ENCODE measurements at places on chromosomes 5 and 9.

- no peak overlapping the region for H3K27ac ChIP-seq
- H3K4me3 ChIP-seq: no peak overlapping the region
- no peaks in the 10 kb centered on the region for H3K36me3 ChIP-seq
- no peak for DNase-seq
- H3K4me1 ChIP-seq: no peaks in the 10 kb centered on the region
These were observed 83.7 kb downstream of the HRH2 start for GRCh38 chr5:175741556-175741955.

- H3K36me3 ChIP-seq: peaks cover 2% of the 10 kb centered on the region
- H3K4me1 ChIP-seq: no peaks in the 10 kb centered on the region
- peak; percentile 59 for DNase-seq
- H3K27ac ChIP-seq: no peak overlapping the region
- H3K27me3 ChIP-seq: no peaks in the 10 kb centered on the region
These were observed 7.0 kb downstream of the CDC42SE2 start for GRCh38 chr5:131270809-131271208.

- H3K4me1 ChIP-seq: peaks cover 40% of the 10 kb centered on the region
- H3K4me3 ChIP-seq: no peak overlapping the region
- no peak for DNase-seq
- H3K27me3 ChIP-seq: no peaks in the 10 kb centered on the region
- H3K36me3 ChIP-seq: no peaks in the 10 kb centered on the region
- H3K27ac ChIP-seq: peak overlapping the region; percentile 85
These were observed 50.4 kb upstream of the SYNPO start for GRCh38 chr5:150589862-150590601.

DNA sequence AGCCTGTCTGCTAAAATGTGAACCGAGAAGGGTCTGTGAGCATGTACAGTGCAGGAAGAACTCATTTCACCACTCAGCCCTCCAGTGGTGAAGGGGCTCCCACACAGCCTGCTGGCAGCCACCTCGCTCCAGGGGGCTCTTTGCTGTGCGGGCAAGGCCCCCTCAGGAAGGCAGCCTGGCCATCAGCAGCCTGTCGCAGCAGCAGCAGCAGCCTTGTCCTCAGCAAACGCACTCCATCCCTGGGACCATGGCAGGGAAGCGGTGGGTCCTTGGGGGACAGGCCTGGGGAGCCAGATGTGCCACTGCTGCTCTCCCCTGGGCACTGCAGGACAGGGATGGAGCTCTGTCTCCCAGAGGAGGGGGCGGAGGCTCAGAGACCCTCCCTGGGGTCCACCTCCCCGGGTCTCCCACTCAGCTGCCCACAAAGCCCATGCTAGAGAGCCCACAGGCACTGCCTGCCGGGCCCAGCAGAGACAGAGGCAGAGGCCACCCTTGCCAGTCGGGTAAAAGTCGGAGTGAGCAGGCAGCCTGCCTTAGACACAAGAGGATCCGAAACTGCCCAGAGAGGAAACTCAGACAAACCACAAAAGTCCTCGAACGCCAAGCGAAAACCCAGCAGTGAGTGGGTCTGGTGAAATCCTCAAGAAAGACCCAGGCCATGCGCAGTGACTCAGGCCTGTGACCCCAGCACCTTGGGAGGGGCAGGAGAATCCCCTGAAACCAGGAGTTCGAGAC lies 8.0 kb downstream of the BRD3 start:
- H3K27ac ChIP-seq: no peak overlapping the region
- peaks cover 37% of the 10 kb centered on the region for H3K4me1 ChIP-seq
- peak; percentile 33 for DNase-seq

GRCh38 chr9:108234811-108235210 lies 621.0 kb downstream of the ACTL7B start:
- no peaks in the 10 kb centered on the region for H3K4me1 ChIP-seq
- H3K27ac ChIP-seq: no peak overlapping the region
- H3K36me3 ChIP-seq: no peaks in the 10 kb centered on the region
- no peaks in the 10 kb centered on the region for H3K27me3 ChIP-seq
- peak; percentile 92 for DNase-seq

GRCh38 chr5:135030956-135031812 lies 2.8 kb downstream of the PITX1 start:
- no peak overlapping the region for H3K27ac ChIP-seq
- H3K36me3 ChIP-seq: no peaks in the 10 kb centered on the region
- H3K27me3 ChIP-seq: peaks cover 87% of the 10 kb centered on the region
- H3K4me3 ChIP-seq: no peak overlapping the region

DNA sequence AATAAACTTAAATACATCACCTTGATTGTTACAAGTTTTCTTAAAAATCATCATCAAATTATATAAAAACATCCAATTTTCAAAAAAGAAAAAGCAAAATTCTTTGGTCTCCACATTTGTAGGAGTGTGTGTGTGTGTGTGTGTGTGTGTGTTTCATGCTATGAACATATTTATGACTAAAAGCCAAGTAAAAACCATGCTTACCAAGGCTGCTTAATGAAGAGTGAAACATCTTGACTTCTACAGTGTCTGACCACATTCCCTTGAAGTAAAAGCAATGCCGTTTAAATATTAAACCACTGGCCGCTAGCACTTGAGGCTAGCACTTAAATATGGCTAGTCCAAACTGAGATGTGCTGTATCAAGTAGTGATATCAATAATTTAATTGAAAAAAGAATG lies 549.1 kb upstream of the CCNG1 start:
- DNase-seq: no peak
- H3K4me3 ChIP-seq: no peak overlapping the region
- no peaks in the 10 kb centered on the region for H3K27me3 ChIP-seq
- no peak overlapping the region for H3K27ac ChIP-seq

DNA sequence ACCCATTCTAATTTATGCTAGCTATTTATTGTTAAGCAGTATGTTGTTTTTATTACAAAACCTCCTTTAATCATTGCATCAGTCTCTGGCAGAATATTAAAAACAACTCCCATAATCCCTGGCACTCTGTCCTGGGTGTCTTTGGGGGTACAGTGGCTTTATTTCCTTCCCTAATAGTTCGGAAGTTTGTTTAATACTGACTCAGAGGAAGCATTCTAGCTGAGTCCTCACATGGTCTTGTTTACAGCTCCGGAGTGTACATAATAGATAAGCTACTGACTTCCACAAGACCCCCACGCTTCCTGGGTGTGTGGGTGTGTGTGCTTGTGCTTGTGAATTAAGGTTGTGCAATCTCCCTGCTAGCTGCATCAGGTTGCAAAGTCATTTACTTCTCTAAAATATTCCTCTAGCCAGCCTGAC lies 149.8 kb upstream of the CDKN2B start:
- H3K36me3 ChIP-seq: no peaks in the 10 kb centered on the region
- no peak overlapping the region for H3K4me3 ChIP-seq
- no peaks in the 10 kb centered on the region for H3K27me3 ChIP-seq
- peaks cover 2% of the 10 kb centered on the region for H3K4me1 ChIP-seq

DNA sequence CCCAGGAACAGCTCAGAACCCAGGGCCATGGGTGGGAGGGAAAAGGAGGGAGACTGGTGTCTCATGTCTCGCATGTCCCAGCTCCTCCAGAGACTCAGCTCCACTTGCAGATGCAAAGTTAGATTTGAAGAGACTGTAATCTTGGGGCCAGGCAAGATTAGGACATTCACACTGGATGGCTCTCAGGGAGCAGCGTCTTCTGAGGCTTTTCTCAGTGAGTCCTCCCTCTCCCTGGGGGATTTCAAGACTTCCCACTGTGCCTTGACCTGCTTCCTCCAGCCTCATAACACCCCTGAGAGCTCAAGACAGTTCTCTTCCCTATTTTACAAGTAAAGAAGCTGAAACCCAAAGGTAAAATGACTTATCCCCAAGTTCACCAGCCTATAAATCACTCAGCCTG lies 10.5 kb upstream of the TCOF1 start:
- H3K27ac ChIP-seq: no peak overlapping the region
- no peak overlapping the region for H3K4me3 ChIP-seq
- no peaks in the 10 kb centered on the region for H3K4me1 ChIP-seq

DNA sequence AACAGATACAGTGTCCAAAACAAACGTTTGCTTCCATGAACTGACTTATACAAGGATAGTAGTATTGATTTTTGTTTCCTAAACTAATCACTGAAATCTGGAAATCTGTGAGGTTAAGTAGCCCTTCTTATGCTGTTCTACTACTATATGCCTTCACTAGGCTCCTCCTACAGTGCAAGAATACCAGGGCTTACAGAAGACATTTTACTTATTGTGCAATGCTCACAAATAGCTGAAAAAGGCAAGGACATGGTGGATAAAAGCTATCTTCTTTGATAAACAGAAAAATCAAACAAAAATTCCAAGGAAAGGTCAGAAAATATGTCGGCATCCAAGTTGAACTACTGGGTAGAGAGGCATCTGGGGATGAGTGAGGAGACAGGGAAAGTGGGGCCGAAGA lies 61.9 kb downstream of the OXCT1 start:
- no peak overlapping the region for H3K4me3 ChIP-seq
- H3K27ac ChIP-seq: no peak overlapping the region
- no peaks in the 10 kb centered on the region for H3K4me1 ChIP-seq
- DNase-seq: no peak
- no peaks in the 10 kb centered on the region for H3K36me3 ChIP-seq

- H3K27ac ChIP-seq: no peak overlapping the region
- no peaks in the 10 kb centered on the region for H3K4me1 ChIP-seq
- DNase-seq: no peak
- no peaks in the 10 kb centered on the region for H3K27me3 ChIP-seq
- H3K4me3 ChIP-seq: no peak overlapping the region
- peaks cover 64% of the 10 kb centered on the region for H3K36me3 ChIP-seq
These were observed 20.1 kb downstream of the CLPTM1L start for GRCh38 chr5:1324719-1325190.

DNA sequence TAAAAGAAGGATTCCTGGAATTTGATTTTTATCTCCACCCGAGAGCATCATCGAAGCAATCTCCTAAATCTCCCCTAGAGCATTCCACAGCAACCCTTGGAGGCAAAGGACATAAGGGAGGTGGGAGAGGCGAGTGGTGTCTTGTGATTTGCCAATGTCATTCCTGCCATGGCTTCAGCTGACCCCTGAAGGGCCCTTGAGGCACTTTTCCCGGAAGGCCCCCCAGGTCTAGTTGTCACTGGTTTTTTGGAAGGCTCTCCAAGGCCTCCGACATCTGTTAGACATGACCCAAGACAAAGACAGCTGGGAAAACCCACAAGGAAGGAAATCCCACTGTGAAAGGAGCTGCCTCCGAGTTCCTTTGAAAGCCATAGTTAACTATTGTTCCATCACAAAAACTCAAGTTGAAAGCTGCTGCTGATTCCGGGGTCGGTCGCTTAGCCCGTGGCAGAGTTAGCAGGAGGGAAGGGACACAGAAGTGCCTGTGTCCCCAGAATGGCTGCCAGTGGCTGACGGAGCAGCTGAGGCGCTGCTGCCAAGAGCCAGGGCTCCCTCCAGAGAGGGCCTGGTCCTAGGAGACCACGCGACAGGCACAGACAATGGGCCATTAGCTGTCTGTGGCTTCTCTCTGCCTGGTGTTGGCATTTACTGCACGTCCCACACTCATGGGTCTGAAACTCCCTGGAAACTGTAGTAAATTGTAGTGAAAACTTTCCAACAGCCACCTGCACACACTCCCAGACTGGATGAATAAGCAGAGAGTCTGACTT lies 24.4 kb upstream of the TRIO start:
- DNase-seq: peak; percentile 92
- H3K4me3 ChIP-seq: no peak overlapping the region
- H3K27me3 ChIP-seq: no peaks in the 10 kb centered on the region
- H3K36me3 ChIP-seq: no peaks in the 10 kb centered on the region
- peaks cover 23% of the 10 kb centered on the region for H3K4me1 ChIP-seq
- H3K27ac ChIP-seq: peak overlapping the region; percentile 92

DNA sequence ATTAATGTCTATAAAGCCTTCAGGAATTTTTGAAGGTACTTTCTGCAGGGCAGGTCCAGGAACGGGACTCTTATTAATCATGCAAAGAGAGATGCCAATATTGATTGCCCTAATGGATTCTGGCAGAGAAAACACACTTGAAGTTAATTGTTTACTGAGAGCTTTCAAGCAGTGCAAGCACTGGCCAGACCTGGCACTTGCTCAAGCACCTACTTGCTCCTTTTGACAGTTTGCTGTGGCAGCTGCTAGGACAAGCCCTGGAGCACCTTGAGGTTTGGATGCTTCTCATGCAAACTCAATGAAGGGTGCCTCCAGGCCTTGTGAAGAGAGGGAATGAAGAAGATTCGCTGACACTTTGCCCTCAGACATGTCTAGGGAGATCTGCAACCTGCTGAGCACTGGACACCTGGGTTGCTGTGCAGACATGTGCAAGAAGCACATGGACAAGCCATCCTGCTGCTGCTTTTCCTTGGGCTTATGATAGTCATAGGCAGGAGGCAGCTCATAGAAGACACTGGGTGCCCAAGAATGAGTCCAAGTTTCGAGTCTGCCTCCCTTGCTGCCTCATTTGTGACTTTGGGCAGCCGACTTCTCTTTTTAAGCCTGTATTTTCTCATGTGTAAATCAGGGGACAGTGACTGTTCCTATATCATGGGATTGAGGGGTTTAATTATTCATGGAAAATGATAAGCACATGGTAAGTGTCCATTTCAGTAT lies 88.8 kb upstream of the EQTN start:
- H3K27ac ChIP-seq: no peak overlapping the region
- peaks cover 13% of the 10 kb centered on the region for H3K4me1 ChIP-seq
- no peak overlapping the region for H3K4me3 ChIP-seq
- H3K36me3 ChIP-seq: no peaks in the 10 kb centered on the region
- peak; percentile 59 for DNase-seq

DNA sequence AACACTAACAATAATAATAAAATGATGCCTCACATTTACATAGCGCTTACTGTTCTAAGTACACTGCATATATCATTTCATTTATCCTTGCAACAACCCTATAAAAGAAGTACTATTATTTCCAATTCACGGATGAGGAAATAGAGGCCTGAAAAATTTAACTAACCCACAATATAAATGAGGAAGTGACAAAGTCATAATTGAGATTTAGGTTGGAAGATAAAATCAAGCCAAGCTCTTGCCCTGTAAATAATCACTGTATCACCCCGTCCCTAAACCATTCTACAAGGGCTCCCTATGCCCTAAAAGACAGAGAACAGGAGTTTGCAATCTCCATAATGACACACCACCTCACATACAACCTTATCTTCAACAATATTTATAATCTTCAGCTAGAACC lies 49.6 kb downstream of the STRBP start:
- no peak for DNase-seq
- H3K27me3 ChIP-seq: no peaks in the 10 kb centered on the region
- no peaks in the 10 kb centered on the region for H3K36me3 ChIP-seq
- no peaks in the 10 kb centered on the region for H3K4me1 ChIP-seq
- H3K27ac ChIP-seq: no peak overlapping the region
- H3K4me3 ChIP-seq: no peak overlapping the region

DNA sequence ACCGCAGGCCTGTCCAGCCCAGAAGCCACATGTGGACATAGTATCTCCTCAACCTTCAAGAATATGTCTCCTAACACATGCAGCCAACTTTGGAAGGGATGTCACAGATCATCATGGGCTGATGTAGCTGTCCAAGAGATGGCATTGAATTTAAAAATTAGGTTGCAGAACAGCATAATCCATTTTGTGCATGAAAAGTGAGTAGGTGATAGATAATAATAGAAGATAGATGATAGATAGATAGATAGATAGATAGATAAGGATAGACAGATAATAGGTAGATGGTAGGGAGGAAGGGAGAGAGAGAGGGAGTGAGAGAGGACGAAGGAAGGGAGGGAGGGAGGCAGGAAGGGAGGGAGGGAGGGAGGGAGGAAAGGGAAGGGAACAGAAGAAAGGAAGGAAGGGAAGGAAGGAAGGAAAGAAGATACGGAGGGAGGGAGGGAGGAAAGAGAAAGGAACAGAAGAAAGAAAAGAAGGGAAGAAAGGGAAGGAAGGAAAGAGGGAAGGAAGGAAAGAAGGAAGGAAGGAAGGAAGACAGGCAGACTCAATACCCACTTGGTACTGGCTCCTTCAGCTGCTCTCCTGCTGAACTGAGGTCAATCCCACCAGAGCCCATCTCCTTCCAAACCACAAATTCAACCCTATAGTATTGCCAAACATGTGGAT lies 28.9 kb upstream of the ERGIC1 start:
- H3K27ac ChIP-seq: no peak overlapping the region
- H3K36me3 ChIP-seq: no peaks in the 10 kb centered on the region
- no peaks in the 10 kb centered on the region for H3K27me3 ChIP-seq
